ENCODE measurements at places on chromosomes 5 and 9.

- DNase-seq = no peak
Measured at GRCh38 chr9:74577956-74578355, 80.8 kb downstream of the RORB start.

- DNase-seq = no peak
Measured at GRCh38 chr9:130319300-130319699, 53.7 kb downstream of the HMCN2 start.

DNA sequence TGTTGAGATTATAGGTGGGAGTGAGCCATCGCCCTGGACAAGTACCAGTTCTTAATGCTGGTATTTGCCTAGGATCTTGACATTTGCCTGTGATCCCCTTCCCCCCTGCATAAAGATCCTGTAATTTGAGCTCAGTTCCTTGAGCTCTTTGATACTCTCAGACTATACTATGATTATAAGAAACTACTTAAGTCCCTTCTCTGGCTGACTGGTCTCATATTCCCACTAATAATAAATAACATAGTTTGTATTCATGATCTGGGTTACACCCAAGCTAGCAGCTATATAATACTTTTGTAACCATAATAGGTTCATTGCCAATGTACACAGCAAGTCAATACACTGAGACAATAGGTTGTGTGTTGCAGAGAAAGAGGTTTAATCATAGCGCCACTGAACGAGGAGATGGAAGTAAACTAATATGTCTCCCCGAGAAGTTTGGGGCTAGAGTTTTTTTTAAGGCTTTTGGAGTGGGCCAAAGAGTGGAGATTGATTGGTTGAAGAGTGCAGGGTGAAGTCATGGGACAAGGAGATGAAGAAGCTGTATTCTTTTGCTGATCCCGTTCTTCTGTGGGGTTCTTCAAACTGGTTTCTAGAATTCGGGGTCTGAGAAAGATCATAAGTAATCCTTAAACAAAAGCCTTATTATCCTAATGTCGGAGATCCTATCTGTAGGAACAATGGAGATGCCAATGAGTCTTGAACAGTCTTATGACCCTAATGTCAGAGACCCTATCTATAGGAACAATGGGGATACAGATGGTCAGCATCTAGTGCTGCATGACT lies 20.7 kb upstream of the SHOC1 start:
- no peak for DNase-seq

GRCh38 chr9:114652776-114653555 lies 4.6 kb downstream of the TEX53 start:
- no peak for DNase-seq

- DNase-seq = no peak
Measured at GRCh38 chr5:173835131-173835530, 53.0 kb upstream of the CPEB4 start.

- no peak for DNase-seq
Measured at GRCh38 chr9:88816141-88816540, 175.1 kb upstream of the S1PR3 start.

GRCh38 chr9:121494192-121494591 lies 5.5 kb downstream of the GGTA1 start:
- DNase-seq = no peak

DNA sequence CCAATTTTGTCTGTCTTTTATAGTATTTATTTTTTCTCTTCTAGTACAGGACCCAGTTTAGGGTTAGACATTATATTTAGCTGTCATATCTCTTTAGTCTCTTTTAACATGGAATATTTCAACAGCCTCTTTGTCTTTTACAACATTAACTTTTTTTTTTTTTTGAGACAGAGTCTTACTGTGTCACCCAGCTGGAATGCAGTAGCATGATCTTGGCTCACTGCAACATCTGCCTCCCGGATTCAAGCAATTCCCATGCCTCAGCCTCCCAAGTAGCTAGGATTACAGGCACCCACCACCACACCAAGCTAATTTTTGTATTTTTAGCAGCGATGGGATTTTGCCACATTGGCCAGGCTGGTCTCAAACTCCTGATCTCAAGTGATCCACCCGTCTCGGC lies 90.1 kb downstream of the ADAMTS6 start:
- no peak for DNase-seq

GRCh38 chr9:124795881-124796431 lies 19.0 kb downstream of the OLFML2A start:
- DNase-seq = no peak

- no peak for DNase-seq
Measured at GRCh38 chr5:164153469-164154172, 648.2 kb downstream of the MAT2B start.

GRCh38 chr9:36426945-36427344 lies 26.9 kb upstream of the RNF38 start:
- DNase-seq = no peak

GRCh38 chr9:20495098-20495497 lies 127.2 kb downstream of the MLLT3 start:
- no peak for DNase-seq

DNA sequence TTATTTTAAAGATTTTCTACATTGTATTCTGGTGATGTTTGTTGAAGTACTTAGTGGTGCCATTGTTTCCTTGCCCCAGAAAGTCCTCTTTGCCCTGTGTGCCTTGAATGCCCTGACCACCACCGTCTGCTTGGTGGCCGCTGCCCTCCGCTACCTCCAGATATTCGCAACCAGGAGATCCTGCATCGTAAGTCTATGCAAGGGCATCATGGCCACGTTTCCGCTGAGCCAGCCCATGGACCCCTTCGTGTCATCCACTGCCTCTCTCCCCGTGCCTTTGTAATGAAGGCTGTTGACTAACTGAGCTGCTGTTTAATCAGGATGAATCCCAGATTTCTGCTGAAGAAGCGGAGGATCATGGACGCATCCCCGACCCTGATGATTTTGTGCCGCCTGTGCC lies 52.3 kb downstream of the ENTREP1 start:
- DNase-seq = no peak

DNA sequence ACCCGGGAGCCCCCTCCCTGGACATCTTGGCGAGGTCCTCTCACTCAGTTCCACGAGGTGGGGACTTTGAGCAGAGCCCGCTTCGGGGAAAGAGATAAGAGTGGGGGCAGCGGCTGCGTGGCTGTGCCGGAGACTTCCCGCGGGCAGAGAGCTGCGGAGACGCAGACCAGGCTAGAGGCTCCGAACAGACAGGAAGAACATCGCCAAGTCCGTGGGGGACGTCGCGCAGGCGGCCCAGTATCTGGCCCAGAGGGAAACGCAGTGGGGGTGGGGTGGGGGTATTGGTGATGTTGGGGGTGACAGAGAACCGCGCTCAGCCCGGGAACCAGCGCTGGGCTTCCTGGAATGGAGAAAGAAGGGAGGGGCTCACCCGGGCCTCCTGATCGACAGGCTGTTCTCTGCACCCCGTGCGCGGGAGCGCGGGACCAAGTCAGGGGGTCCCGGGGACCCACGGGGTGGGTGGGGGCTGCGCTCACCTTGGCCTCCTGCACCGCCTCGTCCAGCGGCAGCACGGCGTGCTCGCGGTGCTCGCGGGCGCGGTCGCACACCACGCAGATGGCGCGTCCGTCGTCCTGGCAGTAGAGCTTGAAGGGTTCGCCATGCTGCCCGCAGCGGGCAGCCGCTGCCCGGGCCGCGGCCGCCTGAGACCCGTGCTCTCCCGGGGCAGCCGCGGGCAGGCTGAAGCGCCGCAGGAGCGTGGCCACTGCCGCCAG lies 727 bp downstream of the TRIM7 start:
- no peak for DNase-seq

- no peak for DNase-seq
Measured at GRCh38 chr5:160493806-160494338, 72.2 kb downstream of the PTTG1 start.

GRCh38 chr5:120917214-120917758 lies 453.2 kb downstream of the PRR16 start:
- DNase-seq = no peak

Measured in thoracic aorta (tissue), 2 donors.